HT-29 (cell line): ENCODE measurements at places on chromosomes 1 and 21.

- DNase-seq, result no peak
These were observed 49.2 kb upstream of the POFUT2 start for GRCh38 chr21:45336870-45337269.

- no peak for DNase-seq
These were observed 121.9 kb downstream of the MAB21L3 start for GRCh38 chr1:116232989-116233514.

DNA sequence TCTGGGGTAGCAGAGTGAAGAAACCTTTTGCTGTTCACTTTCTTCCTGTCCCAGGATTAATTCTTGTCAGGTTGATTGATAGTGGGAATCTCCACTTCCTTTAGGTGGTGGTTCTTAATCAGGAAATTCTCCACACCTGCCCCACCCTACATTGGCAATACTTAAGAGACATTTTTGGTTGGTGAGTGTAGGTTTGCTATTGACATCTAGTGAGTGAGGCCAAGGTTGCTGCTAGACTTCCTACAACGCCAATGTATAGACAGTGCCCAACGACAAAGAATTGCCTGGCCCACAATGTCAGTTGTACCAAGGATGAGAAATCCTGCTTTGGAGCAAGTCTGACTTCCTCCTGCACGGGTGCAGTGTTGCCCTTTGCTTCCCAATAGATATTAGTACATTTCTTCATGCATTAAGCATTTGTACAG lies 38.5 kb downstream of the MAP3K7CL start:
- DNase-seq, result peak; percentile 82

- DNase-seq, result no peak
These were observed 76.6 kb downstream of the MAST2 start for GRCh38 chr1:45879885-45880598.

DNA sequence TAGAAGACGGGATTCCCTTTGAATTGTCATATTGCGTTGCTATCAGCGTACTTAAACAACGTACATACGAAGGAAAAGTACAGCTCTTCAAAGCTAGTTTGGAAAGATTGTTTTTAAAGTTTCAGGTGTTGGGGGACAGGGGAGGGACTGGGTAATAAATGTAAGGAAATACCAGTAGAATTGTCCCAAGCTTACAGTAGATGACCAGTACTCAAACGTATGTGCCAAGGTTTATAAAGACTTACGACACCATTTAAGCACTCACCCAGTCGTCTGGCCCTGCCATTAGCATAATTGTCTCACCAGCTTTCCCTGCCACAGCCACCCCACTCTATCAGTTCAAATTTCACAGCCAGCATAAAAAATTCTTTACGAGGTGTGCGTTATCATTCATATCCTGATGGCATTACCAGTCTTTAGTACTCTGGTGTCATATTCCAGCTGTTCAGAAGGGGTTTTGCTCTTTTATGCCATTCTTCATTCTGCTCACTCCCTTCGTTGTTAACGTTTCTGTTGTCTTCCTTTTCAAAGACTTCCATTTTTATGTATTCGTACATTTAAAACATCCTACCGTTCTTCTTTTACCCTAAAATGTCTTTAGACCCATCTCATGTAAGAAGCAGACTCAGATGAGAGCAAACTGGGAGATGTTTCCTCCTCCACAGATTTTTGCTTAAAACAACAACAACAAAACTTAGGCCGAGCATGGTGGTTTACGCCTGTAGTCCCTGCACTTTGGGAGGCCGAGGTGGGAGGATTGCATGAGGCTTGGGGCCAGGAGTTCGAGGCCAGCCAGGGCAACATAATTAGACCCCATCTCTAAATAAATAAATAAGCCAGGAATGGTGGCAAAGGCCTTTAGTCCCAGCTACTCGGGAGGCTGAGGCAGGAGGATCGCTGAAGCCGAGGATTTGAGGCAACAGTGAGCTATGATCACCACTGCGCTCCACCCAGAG lies 1.0 kb upstream of the HP1BP3 start:
- DNase-seq, result peak; percentile 72

- no peak for DNase-seq
These were observed 4.5 kb upstream of the ZZZ3 start for GRCh38 chr1:77686796-77687518.

DNA sequence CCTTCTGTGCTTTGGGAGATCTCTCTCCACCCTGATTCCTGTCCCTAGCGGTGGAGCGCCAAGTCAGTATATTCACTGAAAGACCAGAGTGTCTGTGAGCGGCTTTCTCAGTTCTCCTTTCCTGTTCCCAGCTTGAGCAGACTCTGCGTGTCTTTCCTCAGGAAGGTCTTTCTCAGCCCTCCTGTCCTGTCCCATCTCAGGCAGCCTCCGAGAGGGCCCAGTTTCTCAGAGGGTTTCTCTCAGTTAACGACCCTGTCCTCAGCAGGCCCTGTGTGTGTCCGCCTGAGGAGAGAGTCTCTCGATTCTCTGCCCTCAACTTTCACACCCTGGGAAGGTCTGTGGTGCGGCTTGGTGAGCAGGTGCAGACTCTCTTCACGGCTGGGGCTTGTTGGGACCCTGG lies 34.0 kb upstream of the CHIT1 start:
- DNase-seq, result no peak

- peak; percentile 4 for DNase-seq
These were observed 12.4 kb downstream of the SAMSN1 start for GRCh38 chr21:14533499-14534428.

- DNase-seq, result no peak
These were observed 143.5 kb upstream of the PALMD start for GRCh38 chr1:99502400-99502799.

- DNase-seq, result no peak
These were observed 28.8 kb downstream of the SHISA4 start for GRCh38 chr1:201917362-201918033.

DNA sequence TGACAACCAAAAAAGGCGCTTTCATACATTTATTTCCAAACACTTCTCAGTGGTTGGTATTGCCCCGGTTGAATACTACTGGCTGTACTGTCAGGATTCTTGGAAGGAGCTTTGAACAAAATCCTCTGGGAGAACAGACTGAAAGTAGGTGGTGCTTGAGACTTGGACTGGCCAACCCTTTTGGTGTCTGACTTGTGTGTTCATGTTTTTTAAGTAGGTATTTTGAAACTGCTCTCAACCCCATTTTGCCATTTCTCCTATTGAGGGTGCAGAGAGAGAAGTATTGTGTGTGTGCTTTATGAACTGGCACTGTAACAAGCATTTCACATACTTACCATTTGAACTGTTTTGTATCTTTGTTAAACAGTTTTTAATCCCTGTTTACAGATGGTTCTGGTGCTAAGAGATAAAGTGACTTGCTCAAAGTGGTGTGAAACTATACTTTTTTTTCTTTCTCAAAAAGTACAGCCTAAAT lies 21.2 kb downstream of the ARID1A start:
- no peak for DNase-seq

GRCh38 chr1:223783676-223784075 lies 62.1 kb downstream of the TP53BP2 start:
- no peak for DNase-seq

DNA sequence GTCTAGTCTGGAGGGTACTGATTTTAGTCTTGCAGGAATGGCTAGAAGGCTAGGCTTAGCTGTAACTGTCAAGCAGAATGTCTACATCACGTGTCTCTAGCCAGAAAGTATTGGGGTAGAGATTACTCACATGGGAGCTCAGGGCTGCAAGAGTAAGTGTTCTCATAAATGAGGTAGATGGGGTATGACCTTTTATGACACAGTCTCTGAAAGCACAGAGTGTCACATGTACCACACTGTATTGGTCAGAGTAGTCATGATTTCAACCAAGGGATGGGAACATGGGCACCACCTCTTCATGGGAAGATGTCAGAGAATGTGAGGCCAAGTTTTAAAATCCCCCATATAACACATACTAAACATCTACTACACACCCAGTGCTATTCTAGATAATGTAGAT lies 2.9 kb downstream of the FYB2 start:
- no peak for DNase-seq

- DNase-seq, result no peak
These were observed 451.2 kb upstream of the ADGRL4 start for GRCh38 chr1:79457562-79458224.
